WTC11 (cell line): ENCODE measurements at places on chromosomes 3 and 15. TPM values are rescaled to one million over a fixed set of nuclear protein-coding genes. Genes with fewer than 3 reads are reported as not detected.
A peak's percentile ranks its signal among the peaks of the same experiment; 100 is the strongest.

The OR5K2 gene
- total RNA-seq: not detected in 3 replicates

The MKRN3 gene
- not detected in 3 replicates for total RNA-seq

The CLEC3B gene
- total RNA-seq: 0.57 to 0.92 TPM (median 0.81 TPM) in 3 replicates

The GLCE gene
- 10.7 to 12.5 TPM (median 11.3 TPM) in 3 replicates for total RNA-seq

DNA sequence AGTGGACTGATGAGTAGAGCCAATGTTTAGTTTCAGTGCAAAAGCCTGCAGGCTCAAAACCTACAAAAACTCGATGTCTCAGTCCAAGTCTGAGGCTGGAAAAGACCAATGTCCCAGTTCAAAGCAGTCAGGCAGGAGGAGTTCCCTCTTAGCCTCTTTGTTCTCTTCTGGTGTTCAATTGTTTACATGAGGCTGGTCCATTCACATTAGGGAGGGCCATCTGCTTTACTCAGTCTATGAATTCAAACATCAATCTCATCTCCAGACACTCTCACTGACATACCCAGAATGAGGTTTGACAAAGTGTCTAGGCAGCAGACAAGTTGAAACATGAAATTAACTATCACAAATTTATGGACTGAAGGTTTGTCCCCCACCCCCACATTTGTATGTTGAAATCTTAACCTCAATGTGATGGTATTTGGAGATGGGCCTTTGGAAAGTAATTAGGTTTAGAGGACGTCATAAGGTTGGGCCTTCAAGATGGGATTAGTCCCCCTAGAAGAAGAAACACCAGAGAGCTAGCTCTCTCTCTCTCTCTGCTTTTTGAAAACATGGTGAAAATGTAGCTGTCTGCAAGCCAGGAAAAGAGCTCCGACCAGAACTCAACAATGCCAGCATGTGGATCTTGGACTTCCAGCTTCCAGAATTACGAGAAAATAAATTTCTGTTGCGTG, 438.5 kb upstream of the RGMA start:
- no peak for DNase-seq

GRCh38 chr15:88247914-88248313, 8.6 kb downstream of the NTRK3 start:
- DNase-seq: no peak

- DNase-seq: no peak
Observed at GRCh38 chr3:138670407-138670806, 61.8 kb downstream of the FAIM start.

The TMEM87A gene
- 28.6 to 32.4 TPM (median 30.5 TPM) in 3 replicates for total RNA-seq

DNA sequence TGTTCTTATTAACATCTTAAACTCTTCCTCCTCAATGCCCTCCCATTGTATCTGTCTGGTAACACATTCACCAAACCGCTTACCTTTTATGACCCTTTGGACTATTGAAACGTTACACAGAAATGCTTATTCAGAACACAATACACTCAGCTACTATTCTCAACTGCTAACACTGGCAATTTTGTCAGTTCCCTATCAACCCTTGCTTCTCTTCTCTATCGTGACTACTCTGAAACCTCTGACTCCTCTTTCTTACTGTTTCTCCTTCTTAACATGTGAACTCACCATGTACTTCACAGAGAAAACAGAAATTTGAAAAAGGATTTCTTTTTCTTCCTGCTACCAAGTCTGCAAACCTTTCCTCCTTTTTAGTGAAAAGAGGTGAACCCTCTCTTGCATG, 232.9 kb upstream of the GPR149 start:
- no peak for DNase-seq

The COL6A6 gene
- 0.09 to 0.11 TPM (median 0.09 TPM) in 3 replicates for total RNA-seq

The GPR27 gene
- total RNA-seq: 14.7 to 16.4 TPM (median 14.8 TPM) in 3 replicates

- no peak for DNase-seq
Observed at GRCh38 chr15:53918180-53919079, 59.8 kb upstream of the UNC13C start.

The SH2D7 gene
- total RNA-seq: not detected in 3 replicates

DNA sequence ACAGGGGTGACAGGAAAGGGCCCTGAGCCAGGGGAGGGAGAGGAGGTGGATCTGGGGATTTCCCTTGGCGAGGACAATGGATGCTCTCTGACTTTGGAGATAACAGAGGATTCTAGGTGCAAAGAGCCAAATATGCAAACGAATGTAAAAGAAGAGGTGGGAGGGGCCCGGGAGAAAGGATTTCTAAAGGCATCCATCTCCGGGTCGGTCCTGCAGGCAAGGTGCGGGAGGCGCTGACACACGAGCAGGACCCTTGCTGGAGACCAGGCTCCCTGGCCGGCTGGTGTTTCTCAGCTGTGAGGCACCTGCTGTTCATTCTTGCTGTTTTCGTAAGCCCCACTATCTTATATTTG, 115.2 kb upstream of the TLE3 start:
- DNase-seq: no peak

GRCh38 chr15:44315126-44315525, 26.6 kb downstream of the GOLM2 start:
- DNase-seq: no peak

The HTR3E gene
- total RNA-seq: not detected in 3 replicates

GRCh38 chr15:52445954-52446353, 82.7 kb downstream of the MYO5A start:
- peak; percentile 29 for DNase-seq

The XXYLT1 gene
- 21.4 to 23.4 TPM (median 22.5 TPM) in 3 replicates for total RNA-seq

The ZCWPW2 gene
- total RNA-seq: 0.22 to 0.34 TPM (median 0.27 TPM) in 3 replicates

- no peak for DNase-seq
Observed at GRCh38 chr3:48600711-48601621, 5.8 kb upstream of the COL7A1 start.

GRCh38 chr3:78988324-78988723, 779.5 kb downstream of the ROBO1 start:
- DNase-seq: no peak

DNA sequence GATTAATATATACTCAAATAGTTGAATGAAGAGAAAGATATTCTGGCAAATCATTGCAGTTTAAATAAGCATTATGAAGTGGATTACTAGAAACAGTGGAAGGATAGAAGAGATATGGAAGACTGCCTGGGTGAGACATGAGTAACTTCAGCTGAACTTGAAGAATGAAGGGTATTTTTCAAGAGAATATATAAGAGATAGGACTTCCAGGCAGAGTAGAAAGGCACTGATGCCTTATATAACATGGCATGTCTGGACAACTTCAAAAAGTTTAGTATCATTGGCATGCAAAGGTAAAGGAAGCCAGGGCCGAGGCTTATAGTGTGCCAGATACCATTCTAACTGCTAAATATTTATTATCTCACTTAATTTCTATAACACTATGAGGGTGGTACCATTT, 126.5 kb upstream of the SLC7A14 start:
- DNase-seq: no peak

DNA sequence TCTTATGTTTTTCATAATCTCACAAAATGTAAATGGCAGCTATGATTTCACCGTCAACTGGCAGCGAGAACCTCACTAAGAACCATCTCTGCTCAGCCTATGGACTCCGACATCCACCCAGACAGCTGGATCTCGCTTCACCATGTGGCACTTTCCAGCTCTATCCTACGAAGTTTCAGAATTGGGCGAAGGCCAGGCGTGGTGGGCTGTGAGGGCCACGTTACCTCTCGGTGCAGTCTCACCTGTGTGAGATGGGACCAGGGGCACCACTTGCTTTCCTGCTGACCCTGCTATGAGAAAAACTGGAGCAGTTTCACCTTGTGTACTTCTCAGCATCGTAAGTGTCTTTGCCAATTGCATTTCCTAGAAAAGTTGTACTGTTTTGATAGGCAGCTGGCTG, 32.3 kb downstream of the CHDH start:
- DNase-seq: no peak

DNA sequence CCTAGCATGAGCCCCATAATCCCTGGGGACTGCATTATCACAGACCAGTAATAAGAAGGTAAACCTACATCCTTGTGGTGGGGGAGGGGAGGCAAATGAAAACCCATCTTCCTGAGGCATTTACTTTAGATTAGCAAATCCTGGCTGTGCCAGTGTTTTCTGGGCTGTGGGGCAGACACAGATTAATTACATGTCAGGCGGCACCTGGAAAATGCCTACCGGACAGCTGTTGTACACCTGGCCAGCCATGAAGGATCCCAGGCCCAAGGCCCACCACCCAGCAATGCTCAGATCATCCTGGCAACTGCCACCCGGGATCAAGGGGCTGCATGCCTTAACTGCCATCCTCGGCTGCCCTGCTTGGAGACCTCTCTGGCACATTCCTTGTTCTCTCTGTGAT, 59.1 kb upstream of the RASA2 start:
- DNase-seq: no peak

DNA sequence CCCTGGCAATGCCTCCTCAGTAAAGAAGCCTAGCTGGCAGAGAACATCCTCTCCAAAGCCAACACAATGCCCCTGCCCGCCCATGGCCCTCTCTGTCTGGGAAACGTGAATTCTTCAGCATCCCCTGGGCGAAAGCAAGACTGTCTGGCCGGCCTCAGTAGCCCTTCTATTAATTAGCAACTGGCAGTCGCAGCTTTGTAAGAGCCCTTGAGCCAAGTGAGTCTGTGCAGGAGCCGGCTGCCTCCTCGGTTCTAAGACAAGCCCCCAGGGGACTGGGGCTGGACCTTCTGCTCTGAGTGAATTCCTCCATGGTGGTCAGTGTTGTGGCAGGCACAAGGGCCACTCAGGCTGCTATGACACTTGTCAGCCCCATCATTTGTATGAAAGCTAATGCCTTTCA, 7.4 kb downstream of the HCN4 start:
- DNase-seq: no peak

DNA sequence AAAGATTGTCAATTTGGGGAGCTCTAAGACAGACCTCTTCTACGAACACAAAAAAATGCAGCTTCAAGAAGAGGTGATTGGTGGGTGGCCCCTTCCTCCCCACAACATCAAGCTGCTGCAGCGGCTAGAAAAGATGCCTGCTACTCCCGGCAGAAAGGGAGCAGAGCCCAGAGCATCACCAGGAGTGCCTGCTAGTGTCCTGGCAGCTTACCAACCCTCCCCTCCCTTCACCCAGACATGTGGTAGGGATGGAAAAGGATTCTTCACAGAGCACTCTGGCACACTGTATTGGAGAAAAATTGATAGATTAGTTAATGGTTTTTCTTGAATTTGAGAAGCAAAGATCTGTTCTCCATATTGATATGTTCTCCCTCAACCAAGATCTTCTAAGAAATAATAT, 10.8 kb downstream of the IP6K1 start:
- no peak for DNase-seq

DNA sequence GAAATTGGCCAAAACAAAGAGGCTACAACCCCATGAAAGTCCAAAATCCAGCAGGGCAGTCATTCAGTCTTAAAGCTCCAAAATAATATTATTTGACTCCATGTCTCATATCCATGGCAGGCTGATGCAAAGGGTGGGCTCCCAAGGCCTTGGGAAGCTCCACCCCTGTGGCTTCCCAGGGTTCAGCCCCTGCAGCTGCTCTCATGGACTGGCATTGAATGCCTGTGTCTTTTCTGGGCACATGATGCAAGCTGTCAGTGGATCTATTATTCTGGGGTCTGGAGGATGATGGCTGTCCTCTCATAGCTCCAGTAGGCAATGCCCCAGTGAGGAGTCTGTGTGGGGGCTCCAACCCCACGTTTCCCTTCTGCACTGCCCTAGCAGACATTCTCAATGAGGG, 81.8 kb downstream of the ZMAT3 start:
- DNase-seq: no peak

The FOXB1 gene
- 10.8 to 15.0 TPM (median 13.7 TPM) in 3 replicates for total RNA-seq

GRCh38 chr15:68335655-68336054, 58.1 kb downstream of the FEM1B start:
- no peak for DNase-seq

DNA sequence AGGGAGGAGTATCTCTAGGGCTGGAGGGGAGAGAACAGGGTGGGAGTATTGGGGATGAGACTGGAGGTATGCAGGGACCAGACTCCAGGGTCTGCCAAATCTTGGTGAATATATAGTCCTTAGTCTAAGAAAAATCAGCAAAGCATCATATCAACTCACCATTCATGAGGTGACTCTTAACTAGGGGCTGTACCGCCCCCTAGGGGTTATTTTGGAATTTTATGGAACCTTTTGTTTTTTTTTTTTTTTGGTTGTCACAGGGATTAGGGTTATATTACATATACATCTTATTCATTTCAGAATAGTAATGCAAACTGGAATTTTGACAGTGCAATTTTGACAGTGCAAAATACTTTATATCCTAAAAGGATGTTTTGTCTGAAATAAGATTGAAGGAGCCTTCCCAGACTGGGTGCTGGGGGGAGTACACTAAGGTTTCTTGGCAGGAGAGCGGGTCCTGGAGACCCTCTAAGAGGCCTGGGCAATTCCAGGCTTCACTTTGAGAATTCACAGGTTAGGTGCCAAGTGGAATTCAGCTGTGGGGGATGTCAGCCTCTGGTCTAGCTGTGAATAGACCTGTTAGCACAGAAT, 7.5 kb downstream of the CMTM7 start:
- no peak for DNase-seq

GRCh38 chr15:24772686-24773373, 97.3 kb downstream of the NPAP1 start:
- DNase-seq: peak; percentile 84

The LYZL4 gene
- total RNA-seq: not detected in 3 replicates

GRCh38 chr3:100402256-100402655, 917 bp downstream of the LNP1 start:
- DNase-seq: no peak

The TM6SF1 gene
- 0.48 to 0.79 TPM (median 0.60 TPM) in 3 replicates for total RNA-seq

The PTPN9 gene
- 36.1 to 45.5 TPM (median 36.6 TPM) in 3 replicates for total RNA-seq

GRCh38 chr3:129699199-129699598, 92.7 kb upstream of the PLXND1 start:
- DNase-seq: no peak

- DNase-seq: no peak
Observed at GRCh38 chr3:171967137-171967783, 72.1 kb upstream of the FNDC3B start.

DNA sequence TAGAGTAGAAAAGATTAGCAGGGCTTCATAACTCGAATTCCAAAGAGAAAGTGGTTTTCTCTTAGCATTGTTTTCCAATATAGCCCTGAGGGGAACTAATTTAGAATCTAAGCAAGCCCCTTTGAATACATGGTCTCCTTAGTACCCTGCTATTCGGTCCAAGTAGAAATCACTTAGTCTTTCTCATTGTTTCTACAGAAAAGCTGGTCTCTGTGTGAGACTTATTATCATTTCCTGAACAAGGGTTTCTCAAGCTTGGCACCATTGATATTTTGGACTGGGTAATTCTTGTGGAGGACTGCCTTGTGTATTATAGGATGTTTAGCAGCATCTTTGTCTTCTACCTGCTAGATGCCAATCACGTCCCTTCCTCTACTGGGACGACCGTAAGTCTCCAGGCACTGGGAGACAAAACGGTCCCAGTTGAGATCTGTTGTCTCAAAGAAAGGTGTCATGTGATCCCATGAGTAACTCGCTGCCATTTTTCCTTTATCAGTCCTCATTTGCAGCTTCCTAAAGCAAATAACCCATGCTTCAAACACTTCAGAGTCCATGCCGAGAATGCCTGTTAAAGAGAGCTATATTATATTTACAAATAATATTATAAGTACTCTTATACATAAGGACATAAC, 230.7 kb upstream of the SLCO3A1 start:
- no peak for DNase-seq

GRCh38 chr3:17908399-17909191, 166.2 kb upstream of the TBC1D5 start:
- no peak for DNase-seq

GRCh38 chr3:127604035-127604434, 5.8 kb downstream of the MCM2 start:
- DNase-seq: no peak

GRCh38 chr3:9915254-9916141, 1.4 kb upstream of the IL17RC start:
- DNase-seq: peak; percentile 68

The ROPN1 gene
- not detected in 3 replicates for total RNA-seq
